ENCODE measurements at places on chromosomes 12 and 14.
A peak's percentile ranks its signal among the peaks of the same experiment; 100 is the strongest.

- no peak for DNase-seq
These were observed 7.8 kb downstream of the C1RL start for GRCh38 chr12:7101047-7101693.

DNA sequence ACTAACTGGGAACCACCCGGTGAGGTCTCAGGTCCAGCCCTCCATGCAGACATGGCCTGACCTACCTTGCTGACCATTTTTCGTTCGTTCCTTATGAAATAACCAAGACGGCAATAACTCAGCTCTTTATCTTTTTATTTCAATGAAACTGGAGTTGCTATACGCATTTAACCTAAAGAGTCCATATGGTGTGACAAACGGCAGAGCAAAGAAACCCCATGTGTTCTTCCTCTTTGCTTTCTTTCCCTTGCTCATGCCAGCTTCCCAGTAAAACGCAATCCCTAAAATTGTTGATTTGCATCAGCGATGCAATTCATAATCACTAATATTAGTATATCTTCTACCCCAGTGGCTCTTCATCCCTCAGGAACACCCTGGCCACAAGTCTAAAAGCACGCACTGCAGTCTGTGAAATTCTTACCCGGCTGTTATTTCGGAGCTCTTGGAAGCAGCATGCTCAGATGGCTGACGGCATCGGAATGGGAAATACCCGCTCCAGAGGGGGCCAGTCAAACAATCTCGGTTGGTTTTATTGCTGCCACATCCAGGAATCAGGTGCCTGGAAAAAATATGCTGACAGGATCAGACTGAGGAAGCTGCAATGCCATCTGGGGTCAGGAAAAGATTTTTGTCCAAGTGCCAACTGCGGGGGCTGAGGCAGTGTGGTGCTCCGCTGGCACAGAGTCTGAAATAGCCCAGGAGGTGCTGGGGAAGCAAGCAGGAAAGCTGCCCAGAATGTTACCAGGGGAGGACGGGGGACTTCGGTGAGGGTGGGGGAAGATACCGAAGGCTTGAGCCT, 28.2 kb upstream of the KCNA1 start:
- DNase-seq = no peak

DNA sequence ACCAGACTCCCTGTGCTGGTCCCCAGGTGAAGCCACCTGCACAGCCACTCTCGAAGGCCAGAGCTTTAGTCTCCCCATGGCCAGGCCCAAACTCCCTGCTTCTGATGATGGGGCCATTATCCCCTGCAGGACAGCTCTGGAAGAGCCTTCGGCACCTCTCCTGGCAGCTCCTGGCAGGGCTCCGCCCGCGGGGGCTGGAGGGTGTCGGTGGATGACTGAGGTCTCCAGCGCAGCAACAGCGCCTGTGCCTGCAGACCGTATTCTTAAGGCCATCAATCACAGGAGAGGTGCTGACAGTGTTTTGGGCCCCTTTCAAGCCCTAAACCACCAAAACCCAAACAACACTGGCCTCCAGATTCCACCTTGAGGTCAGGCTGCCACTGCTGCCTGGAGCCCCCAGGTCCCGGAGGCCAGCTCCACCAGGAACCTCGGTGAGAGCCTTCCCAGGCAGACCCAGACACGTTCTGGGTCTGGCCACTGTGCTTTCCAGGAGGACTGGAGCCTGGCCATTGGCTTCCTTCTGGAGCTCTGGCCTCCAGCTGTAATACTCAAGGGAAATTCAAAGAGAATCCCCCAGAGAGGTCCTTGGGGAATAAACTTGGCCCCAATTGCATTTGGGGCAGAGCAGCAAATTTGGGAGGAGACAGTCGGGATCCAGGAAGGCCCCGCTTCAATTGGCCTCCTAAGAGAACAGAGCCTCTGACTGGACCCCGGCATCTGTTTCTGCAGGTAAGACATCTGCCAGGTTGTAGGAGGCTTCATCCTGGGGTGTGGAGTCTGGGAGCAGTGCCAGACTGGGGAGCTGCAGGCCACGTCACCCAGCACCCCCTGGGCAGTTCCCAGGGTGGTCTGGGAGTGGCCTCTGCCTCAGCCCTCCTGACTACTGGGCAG, 210.6 kb upstream of the RTL1 start:
- no peak for DNase-seq

GRCh38 chr14:24052656-24053547, 1.1 kb downstream of the CARMIL3 start:
- DNase-seq = peak; percentile 36

DNA sequence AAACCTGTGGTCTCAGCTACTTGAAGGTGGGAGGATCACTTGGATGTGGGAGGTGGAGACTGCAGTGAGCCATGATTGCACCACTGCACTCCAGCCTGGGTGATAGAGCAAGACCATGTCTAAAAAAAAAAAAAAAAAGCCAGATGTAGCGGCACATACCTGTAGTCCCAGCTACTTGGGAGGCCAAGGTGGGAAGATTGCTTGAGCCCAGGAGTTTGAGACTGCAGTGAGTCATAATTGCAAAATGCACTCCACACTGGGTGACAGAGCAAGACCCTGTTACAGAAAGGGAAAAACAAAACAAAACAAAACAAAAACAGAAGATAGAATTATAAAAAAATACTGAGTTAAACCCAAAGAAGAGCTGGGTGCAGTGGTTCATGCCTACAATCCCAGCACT, 29.1 kb upstream of the APOF start:
- no peak for DNase-seq

- no peak for DNase-seq
These were observed 15.7 kb downstream of the CAPZA3 start for GRCh38 chr12:18753481-18754123.

DNA sequence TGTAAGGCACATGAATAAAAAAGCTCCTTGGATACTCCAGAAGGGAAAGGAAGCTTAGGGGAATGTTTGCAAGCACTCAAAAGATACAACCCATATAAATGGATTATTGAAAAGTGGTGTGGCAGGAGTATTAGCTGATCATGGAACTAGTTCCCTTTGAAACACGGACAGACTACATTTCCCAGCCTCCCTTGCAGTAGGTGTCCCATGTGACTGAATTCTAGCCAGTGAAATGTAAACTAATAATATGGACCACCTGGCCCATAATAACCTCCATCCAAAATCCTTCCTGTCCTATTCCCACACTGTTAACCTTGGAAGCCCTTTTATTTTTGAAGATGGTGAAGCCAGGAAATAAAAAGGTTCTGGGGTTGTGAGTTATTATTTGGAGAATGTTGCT, 242.3 kb downstream of the SUDS3 start:
- no peak for DNase-seq

DNA sequence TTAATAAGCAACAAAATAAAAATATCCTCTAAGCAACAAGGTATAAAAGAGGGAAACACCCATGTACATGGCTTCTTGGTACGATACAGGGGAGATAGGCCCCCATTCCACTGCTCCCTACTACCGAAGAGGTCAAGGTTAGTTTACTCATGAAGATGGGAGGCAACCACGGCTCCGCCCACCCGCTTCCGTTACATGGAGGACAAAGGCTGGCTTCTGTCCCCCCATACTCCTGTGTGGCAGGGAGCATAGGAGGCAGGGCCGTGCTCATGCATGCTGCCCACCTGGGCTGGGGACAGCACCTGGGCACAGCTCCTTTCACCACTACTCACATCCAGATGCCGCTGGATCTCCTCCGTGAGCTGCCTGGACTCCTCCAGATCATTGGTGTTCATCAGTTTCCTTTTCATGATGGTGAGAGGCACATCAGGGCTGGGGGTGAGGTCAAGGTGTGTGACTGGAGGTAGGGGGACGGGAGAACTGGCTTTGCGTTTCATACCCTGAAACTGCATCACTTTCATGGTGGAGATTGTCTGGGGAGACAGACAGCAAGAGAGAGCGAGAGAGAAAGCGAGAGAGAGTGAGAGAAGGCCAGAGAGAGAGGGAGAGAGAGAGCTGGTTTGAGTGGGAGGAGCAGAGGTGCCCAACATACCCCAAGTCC, 39.0 kb downstream of the LGMN start:
- no peak for DNase-seq

- DNase-seq = no peak
These were observed 58.3 kb downstream of the CEP83 start for GRCh38 chr12:94401326-94401725.

- no peak for DNase-seq
These were observed 535.8 kb downstream of the FUT8 start for GRCh38 chr14:65948302-65948701.

DNA sequence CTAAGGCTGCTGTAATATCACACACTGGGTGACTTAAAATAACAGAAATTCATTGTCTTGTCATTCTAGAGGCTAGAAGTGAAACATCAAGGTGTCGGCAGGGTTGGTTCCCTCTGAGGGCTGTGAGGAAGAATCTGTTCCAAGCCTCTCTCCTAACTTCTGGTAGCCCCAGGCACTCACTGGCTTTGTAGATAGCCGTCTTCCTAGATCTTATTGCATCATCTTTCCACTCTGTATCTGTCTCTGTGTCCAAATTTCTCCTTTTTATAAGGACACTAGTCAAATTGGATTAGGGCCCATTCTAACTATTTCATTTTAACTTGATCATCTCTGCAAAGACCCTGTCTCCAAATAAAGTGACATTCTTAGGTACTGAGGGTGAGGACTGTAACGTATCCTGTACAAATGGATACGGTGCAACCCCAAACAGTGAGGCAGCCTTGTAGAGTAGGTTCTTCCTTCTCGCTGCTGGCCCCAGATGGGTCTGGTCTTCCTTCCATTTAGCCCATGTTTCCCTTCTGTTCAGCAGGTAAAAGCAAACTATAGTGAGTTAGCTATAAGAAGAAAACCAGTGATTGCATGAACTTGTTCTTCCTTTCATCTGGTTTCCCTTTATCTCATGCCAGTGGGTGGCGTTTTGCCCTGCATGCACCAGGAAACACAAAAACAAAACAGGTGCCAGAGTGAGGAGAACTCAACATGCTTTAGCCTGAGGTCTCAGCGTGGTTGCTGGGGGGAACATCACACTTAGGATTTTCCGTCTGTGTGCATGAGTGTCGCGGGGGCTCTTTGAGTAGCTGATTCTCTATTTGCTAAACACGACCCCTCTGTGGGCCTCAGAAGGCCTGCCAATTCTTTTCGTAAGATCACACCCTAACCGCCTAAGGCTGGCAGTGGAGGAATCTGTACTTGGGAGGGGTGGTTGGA, 19.5 kb downstream of the TTC9 start:
- peak; percentile 68 for DNase-seq

GRCh38 chr14:61106959-61107641, 126.1 kb downstream of the SLC38A6 start:
- DNase-seq = no peak

DNA sequence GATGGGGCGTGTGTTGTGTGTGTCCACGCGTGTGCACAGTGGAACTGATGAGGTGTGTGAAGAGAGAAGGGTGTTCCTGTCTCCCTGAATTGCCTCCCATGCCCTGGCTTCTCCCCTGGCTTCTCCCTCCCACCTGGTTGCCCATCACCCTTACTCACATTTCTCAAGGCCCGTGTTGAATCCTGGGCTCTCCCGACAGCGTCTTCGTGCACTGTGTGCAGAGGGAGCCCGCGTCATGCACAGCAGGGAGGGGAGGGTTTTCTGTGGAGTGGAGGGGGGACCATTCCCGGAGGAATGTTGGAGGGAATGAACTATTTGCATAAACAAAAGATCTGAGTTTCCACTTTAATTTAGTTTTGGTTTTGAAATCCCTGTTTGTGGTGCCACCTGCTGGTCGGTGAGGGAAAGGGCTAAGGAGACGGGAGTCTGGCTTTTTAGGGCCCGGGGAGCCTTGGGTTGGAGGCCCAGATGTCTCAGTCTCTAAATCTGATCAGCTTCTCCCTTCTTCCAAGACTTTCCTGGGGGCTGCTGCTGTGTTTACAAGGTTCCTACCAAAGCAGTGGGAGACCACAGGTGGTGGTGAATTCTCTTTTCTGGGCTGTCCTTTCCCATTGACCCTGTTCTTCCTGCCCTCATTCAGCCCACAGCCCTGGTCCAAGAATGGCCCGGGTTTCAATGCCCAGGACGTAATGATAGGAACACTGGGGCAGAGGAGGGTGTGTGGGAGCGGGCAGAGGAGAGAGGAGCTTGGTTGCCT, at the start of gene C1R:
Gene C1R, minus strand, starts transcription at position 217 of the 757 bp plus-strand sequence. Its CDS starts 57 bp downstream, at position 160.
- DNase-seq = peak; percentile 74

- no peak for DNase-seq
These were observed 49.5 kb downstream of the KLHL28 start for GRCh38 chr14:44912041-44912869.

DNA sequence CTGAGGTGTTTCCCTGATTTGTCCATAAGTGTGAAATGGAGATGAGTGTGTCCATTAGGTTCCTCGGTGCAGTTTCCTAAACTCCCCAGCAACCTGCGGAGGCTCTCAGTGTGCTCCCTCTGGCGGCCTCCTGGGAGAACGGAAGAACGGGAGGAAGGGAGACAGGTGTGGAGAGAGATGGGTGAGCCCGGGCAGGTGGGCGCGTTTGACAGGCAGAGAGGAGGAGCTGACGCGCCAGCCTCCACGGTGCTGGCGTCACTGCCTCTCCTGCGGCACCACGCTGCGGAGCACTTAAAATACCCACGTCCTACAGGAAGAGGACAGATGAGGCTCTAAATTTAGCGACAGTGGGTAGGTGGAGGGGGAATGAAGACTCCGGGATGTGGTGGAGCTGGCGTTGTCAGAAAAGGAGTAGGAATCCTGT, 26.8 kb upstream of the PEX5 start:
- peak; percentile 22 for DNase-seq

- DNase-seq = peak; percentile 45
These were observed 18.7 kb upstream of the CTDSP2 start for GRCh38 chr12:57865084-57865751.

DNA sequence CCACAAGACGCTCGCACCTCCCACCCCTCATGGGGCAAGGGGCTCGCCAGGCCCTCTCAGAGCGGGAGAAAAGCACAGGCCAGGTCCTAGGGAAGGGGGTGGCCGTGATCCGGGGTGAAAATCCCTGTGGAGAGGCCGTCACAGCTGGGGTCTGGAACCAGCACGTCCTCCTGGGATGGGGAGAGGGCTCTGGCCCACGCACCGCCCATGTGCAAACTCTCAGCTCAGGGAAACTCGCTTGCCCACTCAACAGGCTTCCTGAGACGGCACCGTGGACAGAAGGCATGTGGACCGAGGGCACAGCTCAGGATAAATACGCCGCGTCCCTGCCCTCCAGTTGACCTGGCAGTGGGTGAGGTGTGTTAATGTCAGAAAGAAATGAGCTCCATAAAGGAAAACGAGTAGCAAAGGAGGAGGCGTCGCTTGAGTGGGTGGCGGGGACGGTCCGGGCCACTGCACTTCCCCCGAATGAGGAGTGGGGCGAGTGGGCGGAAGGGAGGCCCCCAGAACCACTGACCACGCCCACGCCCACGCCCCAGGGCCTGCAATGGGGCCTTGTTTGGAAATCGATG, 57.6 kb upstream of the GALNT9 start:
- no peak for DNase-seq

DNA sequence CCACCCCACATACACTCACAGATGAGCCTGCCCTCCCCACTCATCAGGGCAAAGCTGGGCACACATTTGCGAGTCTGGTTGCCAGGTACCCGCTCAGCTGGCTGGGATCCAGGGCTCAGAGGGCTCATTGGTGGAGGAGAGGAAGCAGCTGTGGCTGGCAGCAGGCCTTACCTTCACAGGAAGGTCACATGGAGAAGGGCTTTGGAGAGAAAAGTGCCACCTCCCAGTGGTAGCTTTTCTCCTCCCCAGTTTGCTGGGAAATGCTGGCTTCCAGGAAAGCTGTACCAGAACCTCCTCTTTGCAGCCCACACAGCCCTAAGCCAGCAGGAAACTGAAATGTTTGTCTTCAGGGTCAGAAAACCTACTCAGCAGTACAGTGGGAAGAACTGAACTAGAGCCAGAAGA, 55.6 kb downstream of the LGMN start:
- peak; percentile 27 for DNase-seq

GRCh38 chr14:104395941-104396681, 183.5 kb upstream of the C14orf180 start:
- no peak for DNase-seq

- no peak for DNase-seq
These were observed 168.2 kb downstream of the EPS8 start for GRCh38 chr12:15620741-15621539.

- no peak for DNase-seq
These were observed 536 bp upstream of the TUNAR start for GRCh38 chr14:95875831-95876760.
